H1 (cell line): ENCODE measurements at places on chromosomes 6 and 20. TPM values are rescaled to one million over a fixed set of nuclear protein-coding genes. Genes with fewer than 3 reads are reported as not detected.

SYNDIG1 gene
- 5.9 and 6.5 TPM in 2 replicates for total RNA-seq

DDX43 gene
- total RNA-seq: not detected in 2 replicates

DNA sequence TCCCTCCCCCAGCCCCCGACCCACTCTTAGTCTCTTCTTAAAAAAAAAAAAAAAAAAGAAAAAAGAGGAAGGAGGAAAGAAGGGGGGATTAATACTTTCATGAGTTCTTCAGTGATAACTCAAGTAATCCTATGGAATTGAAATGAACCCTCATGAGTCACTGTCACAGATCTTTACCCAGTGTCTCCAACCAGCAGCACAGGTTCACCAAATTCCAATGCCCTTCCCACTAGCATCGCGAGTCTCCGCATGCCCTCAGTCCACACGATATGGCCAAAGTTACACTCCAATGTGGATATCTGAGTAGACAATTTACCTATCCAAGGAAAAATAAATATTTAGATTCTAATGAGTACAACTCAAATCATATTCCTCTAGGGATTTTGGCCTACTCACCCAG lies 74.5 kb downstream of the MDN1 start:
- H3K4me3 ChIP-seq: no peak overlapping the region
- no peaks in the 10 kb centered on the region for H3K4me1 ChIP-seq
- DNase-seq: no peak
- H3K27ac ChIP-seq: no peak overlapping the region
- peaks cover 77% of the 10 kb centered on the region for H3K36me3 ChIP-seq

- no peak overlapping the region for H3K27ac ChIP-seq
- no peaks in the 10 kb centered on the region for H3K27me3 ChIP-seq
- H3K4me3 ChIP-seq: no peak overlapping the region
- no peak for DNase-seq
- H3K4me1 ChIP-seq: no peaks in the 10 kb centered on the region
- H3K36me3 ChIP-seq: no peaks in the 10 kb centered on the region
These were observed 13.9 kb downstream of the GCM2 start for GRCh38 chr6:10867952-10868351.

GRCh38 chr6:49607391-49607982 lies 29.2 kb downstream of the RHAG start:
- H3K4me3 ChIP-seq: peak overlapping the region; percentile 32; the same call in 1 of the 2 replicates
- H3K27ac ChIP-seq: no peak overlapping the region
- H3K36me3 ChIP-seq: no peaks in the 10 kb centered on the region
- H3K4me1 ChIP-seq: no peaks in the 10 kb centered on the region; the same call in 1 of the 2 replicates
- DNase-seq: no peak

ZNF318 gene
- 22.1 and 22.3 TPM in 2 replicates for total RNA-seq
